Stimulated activated CD4-positive, alpha-beta T cell treated with anti-CD3 and anti-CD28 coated beads, Interleukin-1b, Interleukin-23, amount 100 ng/mL, for 4 hours (primary cell): ENCODE measurements at places on chromosomes 3 and 15.

DNA sequence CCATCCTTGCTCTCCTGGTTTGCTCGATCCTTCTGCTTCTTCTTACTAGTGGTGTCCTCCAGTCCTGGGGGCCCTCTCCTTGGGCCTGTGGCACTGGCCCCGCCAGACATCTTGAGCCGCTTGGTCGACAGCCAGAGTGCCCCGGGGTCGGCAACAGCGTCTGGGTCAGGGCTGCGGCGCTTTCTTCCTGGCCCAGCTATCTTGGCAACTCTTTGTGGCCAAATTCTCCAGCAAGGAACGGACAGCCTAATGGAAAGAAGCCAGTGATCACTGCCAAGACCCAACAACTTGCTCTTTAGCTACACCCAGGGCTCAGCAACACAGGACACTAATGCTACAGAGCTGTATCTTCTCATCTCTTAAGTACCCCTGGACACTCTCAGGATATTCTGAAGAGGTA, 1.6 kb downstream of the USP19 start:
- DNase-seq: no peak

DNA sequence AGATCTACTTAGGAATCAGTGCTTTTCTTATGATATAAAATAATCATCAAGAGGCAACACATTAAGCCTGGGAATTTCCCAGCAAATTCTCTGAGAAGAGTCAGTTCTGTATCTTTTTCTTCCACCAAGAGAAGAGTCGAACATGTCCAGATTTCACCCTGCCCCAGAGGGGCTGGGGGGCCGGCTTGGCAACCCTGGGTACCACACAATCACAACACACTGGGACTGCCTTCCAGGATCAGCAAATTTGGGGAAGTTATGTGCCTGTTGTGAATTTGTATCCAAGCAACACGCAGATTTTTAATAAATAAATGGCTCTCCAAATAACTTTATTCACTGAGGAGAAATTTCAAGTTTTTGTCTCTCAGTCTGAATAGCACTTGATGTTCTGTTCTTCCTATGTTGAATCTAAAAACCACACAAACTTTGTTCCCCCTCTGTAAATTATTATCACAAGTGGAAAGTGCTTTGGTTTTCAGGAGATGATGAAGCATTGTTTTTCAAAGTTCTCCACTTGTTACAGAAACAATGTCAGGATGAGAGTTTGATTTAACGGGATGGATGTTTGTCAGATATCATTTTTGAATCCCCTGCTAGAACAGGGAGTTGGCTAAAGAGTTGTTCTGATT, 357.2 kb downstream of the ZNF385D start:
- no peak for DNase-seq

DNA sequence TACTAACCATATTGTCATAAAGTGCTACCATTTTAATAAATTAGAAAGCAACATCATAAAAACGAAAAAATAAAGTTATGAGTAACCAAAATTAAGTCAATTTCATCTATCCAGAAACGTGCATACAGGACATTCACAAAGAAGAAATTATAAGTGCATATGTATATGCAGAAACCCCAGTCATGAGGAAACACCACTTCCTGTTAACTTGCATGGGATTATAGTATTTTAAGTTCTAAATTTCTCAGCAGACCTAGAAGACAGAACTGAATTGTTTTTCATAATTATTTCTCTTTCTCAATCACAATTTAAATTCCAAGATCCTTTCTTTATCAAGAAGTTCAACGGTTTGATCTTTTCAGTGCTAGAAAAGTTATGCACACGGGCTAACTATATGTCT, 1.4 kb upstream of the KBTBD8 start:
- no peak for DNase-seq

GRCh38 chr3:33380653-33381052, 59.6 kb downstream of the UBP1 start:
- no peak for DNase-seq

DNA sequence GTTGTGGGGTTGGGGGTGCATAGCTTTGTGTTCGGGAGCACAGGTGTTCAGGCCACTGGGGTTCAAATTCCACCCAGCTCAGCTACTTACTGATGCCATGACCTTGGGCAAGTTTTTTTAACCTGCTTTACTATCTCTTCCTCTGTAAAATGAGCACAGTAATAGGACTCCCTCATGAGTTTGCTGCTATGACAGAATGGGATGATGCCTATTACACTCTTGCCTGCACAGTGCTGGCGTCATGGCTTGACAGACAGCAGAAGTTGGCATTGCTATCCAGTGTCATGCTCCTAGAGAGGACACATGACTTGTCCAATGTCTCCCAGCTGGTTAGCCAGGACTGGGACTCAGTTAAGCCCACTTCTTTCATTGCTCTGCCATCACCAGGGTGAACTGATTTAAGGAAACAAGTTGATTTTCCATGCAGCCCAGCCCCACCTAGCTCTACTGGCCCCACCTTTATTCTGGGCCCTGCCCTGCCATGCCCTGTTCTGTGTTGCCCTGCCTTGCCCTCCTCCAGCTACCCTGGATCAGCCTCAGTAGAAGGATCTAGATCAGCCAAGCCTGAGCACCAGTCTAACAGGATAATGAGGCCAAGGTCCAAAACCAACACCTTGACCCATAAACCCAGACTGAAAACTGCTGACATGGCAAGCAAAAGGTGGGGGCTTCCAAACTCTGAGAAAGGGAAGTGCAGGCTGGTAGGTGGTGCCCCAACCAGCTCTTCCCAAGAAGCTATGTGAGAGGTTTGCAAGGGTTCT, 155.8 kb upstream of the ATP11B start:
- no peak for DNase-seq

DNA sequence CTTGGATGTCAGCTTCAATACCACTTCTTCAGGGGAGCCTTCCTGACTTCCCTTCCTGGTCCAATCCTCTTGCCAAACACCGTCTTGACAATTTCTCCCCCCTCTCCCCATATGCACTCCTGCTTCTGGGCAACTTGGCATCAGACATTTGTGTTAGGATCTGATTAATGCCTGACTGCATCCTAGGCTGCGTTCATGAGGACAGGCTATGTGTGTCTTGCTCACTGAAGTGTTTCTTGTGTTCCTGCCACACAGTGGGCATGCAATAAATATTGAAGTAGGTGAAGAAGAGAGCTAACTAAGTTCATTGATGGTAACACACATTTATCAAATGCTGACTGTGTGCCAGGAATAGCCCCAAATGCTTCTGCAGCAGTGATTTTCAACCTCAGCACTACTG, 36.4 kb upstream of the WNT5A start:
- no peak for DNase-seq

- peak; percentile 35 for DNase-seq
Observed at GRCh38 chr15:40307421-40308211, at the start of gene PLCB2. Gene PLCB2 (minus strand): TSS chr15:40307935. CDS start chr15:40307672, 263 bp downstream.

GRCh38 chr3:187567661-187568121, 102.5 kb downstream of the SST start:
- DNase-seq: no peak

- DNase-seq: no peak
Observed at GRCh38 chr3:113221721-113222257, 10.4 kb downstream of the BOC start.

DNA sequence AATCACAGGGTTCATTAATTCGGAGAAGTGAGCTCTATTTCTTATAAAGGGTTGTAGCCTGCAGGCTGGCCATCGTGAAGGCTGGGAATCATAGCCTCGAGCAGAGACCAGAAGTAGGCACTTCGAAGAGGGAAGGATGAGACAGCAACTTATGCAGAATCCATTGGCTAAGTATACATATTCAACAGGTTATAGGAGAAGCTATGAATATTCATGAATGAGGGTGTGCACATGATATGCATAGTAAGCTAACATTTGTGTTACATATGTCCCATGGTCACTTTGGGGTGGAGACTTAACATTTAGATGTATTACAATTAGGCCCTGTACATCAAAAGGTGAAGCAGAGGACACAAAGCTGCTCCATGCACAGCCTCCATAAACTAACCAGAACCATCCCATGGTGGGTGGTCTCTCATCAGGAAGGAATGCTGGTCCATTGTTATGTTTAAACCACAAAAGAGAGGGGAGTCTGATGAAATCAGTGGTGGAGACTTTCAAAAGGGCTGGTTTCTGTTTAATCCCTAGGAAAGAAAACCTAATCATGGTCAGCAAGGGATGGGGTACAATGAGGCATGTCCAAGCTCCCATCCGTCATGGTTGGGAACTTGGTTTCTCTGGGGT, 80.8 kb upstream of the FHIT start:
- DNase-seq: no peak

GRCh38 chr3:133865136-133865855, 30.4 kb downstream of the RAB6B start:
- no peak for DNase-seq

GRCh38 chr15:42858999-42859789, 61.4 kb downstream of the TTBK2 start:
- DNase-seq: no peak

DNA sequence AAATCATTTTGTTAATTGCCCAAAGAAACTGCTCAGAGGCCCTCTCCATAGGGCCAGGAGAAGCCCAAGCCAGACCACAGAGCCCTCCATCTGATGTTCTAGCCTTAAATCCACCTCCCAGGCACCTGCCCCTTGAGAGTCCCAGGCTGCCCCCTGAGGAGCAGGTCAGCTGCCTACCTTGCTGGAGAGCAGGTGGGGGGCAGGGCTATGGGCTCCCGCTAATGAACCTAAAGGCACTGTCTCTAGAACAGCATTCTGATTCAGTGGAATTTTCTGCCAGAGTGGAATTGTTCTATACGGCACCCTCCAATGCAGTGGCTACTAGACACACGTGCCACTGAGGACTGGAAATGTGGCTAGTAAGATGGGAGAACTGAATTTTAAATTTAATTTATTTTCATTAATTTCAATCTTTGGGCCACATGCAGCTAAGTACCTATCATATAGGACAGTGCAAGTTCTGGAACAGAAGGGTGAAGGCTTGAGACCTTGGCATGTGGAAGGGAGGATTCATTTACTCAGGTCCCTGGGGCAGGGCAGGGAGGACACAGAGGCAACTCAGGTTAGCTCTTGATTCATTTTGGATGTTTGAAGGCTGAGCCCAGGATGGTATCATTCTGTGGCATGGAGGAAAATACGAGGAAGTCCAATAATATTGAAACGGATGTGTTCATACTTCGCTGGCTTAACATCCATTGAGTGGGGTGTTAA, 11.4 kb downstream of the AMOTL2 start:
- DNase-seq: no peak

DNA sequence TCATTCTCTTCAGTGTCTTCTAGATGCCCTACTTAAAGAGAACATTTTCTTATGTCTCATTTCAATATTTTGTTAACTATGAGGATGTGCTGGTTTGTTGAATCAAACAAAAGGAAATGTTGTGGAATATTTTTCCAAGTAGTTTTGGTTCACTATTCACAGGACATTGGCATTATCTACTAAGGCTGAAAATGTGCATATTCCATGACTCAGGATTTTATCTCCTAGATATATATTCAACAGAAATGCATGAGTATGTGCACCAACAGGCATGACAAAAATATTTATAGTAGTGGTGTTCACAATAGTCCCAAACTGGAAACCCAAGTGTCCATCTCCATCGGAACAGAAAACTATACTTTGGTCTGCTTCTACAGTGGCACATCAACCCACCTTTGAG, 16.7 kb upstream of the NR1I2 start:
- DNase-seq: no peak

DNA sequence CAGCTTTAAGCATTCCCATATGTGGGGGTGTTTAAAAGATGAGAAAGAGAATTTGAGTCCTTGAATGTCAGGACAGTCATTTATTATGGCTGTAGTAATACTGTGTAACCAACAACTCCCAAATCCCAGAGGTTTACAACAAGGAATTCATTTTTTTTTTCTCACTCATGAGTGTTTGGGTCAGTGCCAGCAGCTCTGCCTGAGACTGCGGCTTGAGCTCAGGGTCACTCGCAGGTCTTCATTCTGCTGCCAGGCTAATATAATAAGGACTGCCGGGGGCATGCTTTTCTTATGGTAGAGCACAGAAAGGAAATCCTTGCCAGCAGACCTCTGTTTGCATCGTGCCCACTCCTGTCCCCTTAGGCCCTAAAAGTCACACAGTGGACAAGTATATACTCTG, 277.9 kb upstream of the LMCD1 start:
- no peak for DNase-seq

DNA sequence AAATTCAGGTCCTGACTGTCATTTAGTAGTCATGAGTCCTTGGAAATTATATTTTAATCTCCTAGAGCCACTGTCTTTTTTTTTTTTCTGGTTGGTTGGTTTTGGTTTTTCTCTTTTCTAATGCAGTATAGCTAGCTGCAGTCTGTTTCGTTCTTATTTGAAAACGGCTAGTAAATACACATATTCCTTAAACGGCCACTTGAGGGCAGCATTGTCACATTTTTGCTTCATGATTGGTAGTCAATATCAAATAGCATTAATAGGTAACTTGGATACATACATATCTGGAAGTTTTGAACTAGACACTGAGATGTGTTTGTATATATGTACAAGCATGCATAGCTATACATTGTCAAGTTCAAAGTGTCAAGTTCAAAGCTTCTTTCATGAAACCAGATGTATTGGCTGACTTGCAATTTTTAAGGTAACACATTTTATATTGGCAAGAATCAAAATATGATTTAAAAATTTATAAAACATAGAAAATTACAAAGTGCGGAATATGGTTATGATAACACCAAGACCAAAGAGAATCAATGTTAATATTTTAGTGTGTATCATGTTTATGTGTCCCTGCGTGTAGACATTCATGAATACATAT, 22.5 kb downstream of the GABRA5 start:
- peak; percentile 16 for DNase-seq

DNA sequence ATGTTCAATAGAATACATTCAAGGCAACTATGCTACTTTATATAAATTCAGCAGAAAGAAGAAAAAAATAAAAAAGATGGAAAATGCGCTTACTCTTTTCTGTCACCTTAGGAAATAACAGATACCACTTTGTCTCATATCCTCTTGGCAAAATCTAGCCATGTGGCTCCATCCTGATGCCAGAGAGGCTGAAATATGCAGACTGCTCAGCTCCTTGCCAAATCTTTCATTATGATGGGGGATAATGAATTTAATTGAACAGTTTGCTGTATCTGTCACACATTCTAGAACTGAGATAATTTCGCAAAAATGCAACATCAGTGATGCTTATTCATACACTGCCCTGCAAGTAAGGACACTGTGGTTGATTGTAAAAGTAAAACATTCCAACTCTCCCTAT, 1081.5 kb downstream of the PLOD2 start:
- no peak for DNase-seq

- no peak for DNase-seq
Observed at GRCh38 chr3:33441225-33441976, 1.2 kb upstream of the UBP1 start.

DNA sequence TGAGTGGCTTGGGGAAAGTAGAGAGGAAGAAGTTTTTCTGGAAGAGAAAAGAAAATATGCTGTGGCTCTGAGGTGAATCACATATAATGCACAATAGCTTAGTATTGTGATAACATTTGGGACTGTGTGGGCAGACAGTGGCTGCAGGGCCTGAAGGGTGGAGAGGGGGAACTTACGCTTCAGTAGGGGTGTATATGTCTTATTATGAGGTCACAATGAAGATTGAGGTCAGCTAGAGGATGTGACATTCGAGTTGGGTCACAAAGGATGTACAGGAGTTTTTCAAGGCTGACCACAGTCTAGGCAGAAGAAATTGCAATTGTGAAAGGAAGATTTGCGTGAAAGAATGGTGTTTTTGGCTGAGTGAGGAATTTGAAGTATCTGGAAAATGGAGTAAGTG, 414.8 kb downstream of the LPP start:
- no peak for DNase-seq

- DNase-seq: no peak
Observed at GRCh38 chr3:49747792-49748480, 24.2 kb upstream of the GMPPB start.
